ENCODE measurements at places on chromosomes 2 and 18.
A peak's percentile ranks its signal among the peaks of the same experiment; 100 is the strongest.

DNA sequence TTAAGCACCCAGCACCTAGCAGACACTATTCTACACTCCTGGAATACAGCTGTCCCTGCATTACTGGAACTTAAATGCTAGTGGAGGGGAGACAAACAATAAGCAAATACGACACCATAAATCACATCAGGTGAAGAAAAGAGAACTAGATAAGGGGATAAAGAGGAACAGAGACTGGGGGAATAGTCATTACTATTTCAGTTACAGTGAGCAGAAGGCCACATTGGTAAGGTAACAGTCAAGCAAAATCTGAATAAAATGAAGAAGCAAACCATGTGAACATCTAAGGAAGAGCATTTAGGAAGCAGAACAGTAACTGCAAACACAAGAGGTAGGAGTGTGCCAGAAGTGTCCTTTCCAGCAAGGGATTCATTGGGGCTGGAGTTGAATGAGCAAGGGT is 77.0 kb upstream of the PTPRM start:
- no peak for DNase-seq

GRCh38 chr18:79903071-79903635 is 48.3 kb downstream of the SLC66A2 start:
- no peak for DNase-seq

- no peak for DNase-seq
Measured at GRCh38 chr2:208464205-208464604, 57.6 kb downstream of the PTH2R start.

DNA sequence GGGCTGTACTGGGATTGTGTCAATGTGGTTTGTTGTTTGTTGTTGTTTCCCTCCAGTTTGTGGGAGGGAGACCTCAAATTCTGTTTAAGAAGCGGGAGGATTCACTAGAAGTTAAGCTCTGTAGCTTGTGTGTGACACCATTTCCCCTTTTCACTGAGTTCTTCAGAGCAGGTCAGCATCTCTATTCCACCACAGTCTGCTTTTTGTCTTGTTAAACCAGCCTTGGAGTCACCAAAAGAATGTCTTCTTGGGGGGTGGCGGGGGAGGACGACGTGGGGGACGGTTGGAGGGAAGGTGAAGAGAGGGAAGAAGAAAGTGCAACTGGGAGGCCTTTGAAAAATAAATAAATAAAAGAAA is 2.3 kb upstream of the BCL11A start:
- peak; percentile 44 for DNase-seq

DNA sequence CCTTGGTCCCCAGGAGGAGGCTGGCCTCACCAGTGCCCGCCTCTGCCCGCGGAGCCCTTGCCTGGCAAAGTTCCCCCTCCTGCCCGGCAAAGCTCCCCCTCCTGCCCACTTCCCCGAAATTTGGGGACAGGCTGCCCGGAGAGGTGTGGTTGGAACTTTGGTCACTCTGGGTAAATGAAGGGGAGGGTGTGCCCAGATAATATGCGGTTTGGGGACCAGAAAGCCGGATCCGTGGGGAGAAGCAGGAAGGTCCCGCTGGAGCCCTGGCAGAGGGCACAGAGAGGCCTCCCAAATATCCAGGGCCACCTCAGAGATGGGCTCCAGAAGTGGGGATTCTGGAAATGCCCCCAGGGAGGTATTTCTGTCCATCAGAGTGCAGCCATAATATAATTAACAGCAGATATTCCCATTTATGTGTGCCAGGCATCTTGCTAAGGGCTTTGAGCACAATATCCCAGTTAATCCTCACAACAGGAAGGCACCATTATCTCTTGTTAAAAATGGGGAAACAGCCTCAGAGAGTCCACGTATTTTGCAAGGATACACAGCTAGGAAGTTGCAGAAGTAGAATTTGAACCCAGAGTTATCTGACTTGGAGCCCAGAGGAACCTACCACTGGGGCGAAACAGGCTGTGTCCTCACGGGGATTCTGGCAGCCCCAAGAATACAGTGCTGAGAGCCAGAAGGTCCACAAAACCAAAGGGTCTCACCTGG is 914 bp downstream of the STEAP3 start:
- DNase-seq, result peak; percentile 15

DNA sequence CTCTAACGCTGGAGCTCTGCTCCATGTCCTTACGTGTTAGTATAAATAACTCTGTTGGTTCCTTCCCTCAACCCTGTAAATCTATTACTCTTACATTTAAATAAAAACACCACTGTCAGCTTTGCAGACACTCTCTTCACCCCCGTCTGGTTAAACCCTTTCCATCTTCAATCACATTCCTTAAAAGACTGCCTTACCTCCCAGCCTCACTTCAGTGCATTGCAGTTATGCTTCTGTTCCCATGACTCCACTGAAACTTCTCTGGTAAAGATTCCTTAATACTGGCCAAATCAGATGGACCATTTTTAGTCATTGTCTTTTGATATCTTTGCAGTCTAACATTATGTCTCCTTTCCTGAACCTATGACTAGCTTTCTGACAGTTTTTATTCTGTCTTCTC is 61.7 kb downstream of the EML4 start:
- no peak for DNase-seq

DNA sequence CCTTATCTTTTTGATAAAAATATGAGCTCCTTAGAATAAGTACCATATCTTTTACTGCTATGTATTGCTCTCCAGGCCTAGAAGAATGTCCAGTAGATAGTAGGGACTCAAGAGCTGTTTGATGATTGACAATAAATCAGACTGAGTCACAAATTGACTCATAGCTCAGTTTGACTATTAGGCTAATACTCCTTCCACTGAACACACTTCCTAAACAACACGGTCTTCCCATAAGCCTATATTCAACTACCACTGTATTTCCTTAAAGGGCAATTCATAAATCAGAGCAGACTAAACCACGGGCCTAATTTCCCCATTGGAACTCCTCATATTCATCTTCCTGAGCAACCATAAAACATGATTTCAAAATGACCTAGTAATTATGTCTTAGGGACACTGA is 258.5 kb downstream of the ALK start:
- DNase-seq, result no peak

GRCh38 chr18:57446322-57446721 is 11.1 kb downstream of the ONECUT2 start:
- no peak for DNase-seq

GRCh38 chr2:113000436-113000835 is 4.8 kb upstream of the IL36A start:
- no peak for DNase-seq

- DNase-seq, result no peak
Measured at GRCh38 chr2:148167855-148168254, 147.0 kb downstream of the MBD5 start.

DNA sequence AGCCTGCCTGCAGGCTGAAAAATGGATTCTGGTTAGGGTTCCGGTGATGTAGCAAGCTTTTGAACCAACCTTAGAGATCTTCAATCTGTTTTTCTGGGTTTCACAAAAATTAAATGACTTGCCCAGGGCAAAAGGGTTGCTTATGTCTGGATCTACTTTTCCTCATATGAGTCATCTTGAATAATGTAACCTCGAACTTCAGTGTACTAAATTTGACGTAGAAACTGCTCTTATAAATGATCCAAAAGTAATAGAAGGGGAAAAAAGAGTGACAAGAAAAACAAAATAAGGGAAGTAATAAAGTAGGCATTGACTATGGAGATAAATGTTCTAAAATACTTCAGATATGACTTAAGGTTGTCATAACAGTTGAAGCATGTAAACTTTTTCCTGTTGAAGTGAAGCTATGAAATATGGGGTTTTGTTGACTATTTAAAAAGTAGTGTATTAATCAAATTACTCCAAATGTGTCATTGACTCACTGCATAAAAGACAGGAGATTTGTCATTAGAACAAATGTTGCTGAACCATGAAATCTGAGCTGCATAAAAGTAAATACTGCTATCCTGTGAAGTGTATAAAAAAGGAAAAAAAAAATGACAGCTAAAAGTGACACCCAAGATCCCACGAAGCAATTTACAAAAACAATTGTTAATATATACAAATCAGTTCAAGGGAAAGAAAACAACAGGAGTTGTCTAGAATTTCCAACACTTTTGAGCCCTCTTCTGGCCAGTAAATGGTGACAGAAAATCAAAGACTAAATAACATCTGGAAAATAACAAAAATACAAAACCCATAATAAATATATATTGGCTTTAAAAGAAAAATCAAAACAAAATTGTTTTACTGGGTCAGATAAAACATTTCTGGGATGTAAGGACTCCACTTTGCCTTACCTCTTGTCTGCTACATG is 103.6 kb upstream of the SERPINE2 start:
- DNase-seq, result no peak

GRCh38 chr18:69946608-69947155 is 991 bp downstream of the CD226 start:
- no peak for DNase-seq

GRCh38 chr2:162226836-162227235 is 16.4 kb downstream of the FAP start:
- DNase-seq, result no peak

DNA sequence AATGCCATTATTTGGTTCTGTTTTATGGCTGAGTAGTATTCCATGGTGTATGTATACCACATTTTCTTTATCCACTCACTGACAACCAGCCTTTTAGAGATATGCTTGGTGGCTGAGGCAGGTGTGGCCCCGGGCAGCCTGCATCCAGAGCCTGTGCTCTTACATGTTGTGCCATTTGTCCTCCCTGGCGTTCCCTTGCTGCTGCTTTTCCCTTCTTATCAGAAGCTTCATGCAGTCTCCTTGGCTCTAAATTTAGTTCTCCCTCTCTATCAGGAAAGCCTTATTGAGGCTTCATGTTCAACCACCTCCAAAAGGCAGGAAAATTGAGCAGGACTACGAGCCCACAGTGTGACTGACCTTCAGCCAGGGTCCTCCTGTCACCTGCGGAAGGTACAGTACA is 131.7 kb upstream of the ITGA6 start:
- no peak for DNase-seq

DNA sequence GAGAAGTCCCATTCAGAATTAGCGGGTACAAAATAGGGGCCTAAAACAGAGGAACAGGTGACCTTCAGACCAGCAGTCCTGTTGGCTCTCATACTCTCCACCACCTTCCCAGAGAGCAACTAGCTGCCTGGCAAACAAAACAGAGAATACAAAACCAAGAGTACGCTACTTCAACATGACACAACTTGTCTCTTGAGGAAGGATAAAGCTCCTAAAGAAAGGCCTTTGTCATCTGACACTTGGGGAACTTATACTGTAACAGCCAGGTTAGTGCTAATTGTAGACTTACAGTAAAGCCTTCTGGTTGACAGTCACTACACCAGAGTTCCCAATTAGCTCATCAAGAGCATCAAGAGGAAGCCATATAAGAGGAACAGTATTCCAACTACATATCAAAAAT is 282.1 kb upstream of the NT5C1B start:
- DNase-seq, result no peak

- no peak for DNase-seq
Measured at GRCh38 chr2:33321876-33322483, 154.5 kb upstream of the RASGRP3 start.

- DNase-seq, result no peak
Measured at GRCh38 chr2:65299246-65299645, 71.6 kb downstream of the ACTR2 start.

DNA sequence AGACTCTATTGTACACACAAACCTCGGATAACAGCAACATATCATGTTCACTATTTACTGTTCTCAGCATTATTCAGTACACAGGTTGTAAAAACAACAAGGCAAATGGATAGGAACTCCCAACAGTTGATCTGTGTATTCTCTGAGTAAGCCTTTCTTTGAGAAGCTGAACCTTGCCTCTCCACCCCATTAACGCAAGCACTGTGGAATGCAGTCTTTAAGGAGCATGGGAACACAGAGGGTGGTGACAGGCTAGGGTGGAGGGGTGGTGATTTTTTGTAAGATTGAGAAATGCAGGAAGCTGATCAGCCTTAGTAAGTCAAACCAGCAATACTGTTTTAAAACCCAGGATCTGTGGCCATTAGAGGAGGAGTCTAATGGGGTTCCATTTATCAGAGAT is 19.6 kb upstream of the SERPINB11 start:
- no peak for DNase-seq

DNA sequence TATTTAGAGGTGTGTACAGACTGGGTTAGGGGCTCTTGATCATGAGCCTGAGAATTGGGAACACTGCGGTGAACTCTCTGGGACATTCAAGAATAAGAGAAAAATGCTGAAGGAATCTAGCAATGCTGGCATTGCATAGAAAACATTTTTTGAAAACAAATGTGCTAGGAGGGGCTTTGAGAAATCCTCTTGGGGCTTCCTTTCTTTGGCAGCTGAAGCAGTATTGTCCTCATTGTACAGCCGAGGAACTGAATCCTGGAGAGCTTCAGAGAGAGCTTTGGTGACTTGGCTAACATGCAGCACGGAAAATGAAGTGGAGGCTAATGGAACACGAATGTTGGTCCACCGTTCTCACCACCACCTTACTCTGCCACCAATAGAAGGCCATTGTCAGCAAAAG is 107.3 kb upstream of the EFEMP1 start:
- DNase-seq, result no peak
